ENCODE measurements at places on chromosomes 16 and 17. TPM values are rescaled to one million over a fixed set of nuclear protein-coding genes. Genes with fewer than 3 reads are reported as not detected.
A peak's percentile ranks its signal among the peaks of the same experiment; 100 is the strongest.

DNA sequence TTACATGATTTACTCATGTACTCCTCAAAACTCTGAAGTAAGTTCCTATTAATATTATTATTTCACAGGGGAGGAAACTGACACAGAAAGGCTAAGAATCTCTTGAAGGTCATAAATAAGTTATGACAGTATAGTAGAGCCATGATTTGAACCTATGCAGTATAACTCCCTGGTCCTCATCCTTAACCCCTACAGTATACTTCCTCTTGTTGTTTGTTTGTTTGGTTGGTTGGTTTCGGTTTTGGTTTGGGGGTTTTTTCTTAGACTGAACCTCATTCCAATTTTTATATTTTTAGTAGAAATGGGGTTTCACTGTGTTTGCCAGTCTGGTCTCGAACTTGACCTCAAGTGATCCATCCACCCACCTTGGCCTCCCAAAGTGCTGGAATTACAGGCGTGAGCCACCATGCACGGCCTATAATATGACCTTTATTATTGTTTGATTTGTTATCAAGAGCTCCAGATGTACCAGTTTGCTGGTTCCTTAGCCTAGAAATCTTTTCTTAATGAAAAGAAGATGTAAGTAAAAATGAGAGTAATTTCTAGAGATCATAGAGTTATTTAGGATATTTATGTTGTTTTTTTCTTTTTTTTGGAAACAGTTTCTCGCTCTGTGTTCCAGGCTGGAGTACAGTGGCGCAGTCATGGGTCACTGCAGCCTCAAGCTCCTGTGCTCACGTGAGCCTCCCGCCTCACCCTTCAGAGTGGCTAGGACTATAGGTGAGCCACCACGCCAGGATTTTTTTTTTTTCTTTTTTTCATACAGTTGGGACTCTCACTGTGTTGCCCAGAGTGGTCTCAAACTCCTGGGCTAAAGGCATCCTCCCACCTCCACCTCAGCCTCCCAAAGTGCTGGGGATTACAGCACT is 4.8 kb downstream of the PRR11 start:
- peak overlapping the region; percentile 11 for H3K27ac ChIP-seq
- no peaks in the 10 kb centered on the region for H3K36me3 ChIP-seq
- DNase-seq: no peak
- H3K4me1 ChIP-seq: peaks cover 22% of the 10 kb centered on the region
- H3K27me3 ChIP-seq: no peaks in the 10 kb centered on the region

GRCh38 chr16:27174007-27174406 is 29.3 kb upstream of the KDM8 start:
- peaks cover 13% of the 10 kb centered on the region for H3K4me1 ChIP-seq
- H3K4me3 ChIP-seq: no peak overlapping the region
- no peaks in the 10 kb centered on the region for H3K27me3 ChIP-seq

DNA sequence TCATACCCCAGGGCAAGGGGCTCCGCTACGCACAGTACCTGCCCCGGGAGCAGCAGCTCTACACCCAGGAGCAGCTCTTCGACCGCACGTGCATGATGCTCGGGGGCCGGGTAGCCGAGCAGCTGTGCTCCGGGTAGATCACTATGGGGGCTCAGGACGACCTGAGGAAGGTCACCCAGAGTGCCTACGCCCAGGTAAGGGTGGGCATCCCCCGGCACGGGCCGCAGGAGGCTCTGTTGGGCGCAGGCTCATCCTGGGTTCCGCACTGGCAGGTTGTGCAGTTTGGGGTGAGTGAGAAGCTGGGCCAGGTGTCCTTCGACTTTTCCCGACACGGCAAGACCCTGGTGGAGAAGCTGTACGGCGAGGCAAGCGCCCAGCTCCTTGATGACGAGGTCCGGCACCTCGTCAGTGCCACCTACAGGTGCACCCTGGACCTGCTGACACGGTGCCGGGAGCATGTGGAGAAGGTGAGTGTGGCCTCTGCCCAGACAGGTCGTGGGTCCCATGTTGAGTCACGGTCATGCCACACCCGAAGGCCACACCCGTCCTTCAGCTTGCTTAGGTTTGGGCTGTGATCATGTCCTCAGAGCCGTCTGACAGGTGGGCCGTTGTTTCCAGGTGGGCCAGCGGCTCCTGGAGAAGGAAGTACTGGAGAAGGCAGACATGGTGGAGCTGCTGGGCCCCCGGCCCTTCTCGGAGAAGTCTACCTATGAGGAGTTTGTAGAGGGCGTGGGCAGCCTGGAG is 19.3 kb downstream of the DBNDD1 start:
- no peaks in the 10 kb centered on the region for H3K4me1 ChIP-seq
- H3K27me3 ChIP-seq: no peaks in the 10 kb centered on the region
- no peaks in the 10 kb centered on the region for H3K36me3 ChIP-seq

- DNase-seq: no peak
- no peaks in the 10 kb centered on the region for H3K4me1 ChIP-seq
- H3K27ac ChIP-seq: no peak overlapping the region
- no peaks in the 10 kb centered on the region for H3K27me3 ChIP-seq
These were observed 69.9 kb upstream of the CDH5 start for GRCh38 chr16:66296591-66296990.

- no peak overlapping the region for H3K27ac ChIP-seq
- no peak for DNase-seq
- no peaks in the 10 kb centered on the region for H3K27me3 ChIP-seq
- no peak overlapping the region for H3K4me3 ChIP-seq
- H3K36me3 ChIP-seq: peaks cover 12% of the 10 kb centered on the region
These were observed 89.5 kb downstream of the CLEC16A start for GRCh38 chr16:11033629-11034420.

- H3K4me1 ChIP-seq: no peaks in the 10 kb centered on the region
- H3K27ac ChIP-seq: no peak overlapping the region
- no peaks in the 10 kb centered on the region for H3K36me3 ChIP-seq
- H3K27me3 ChIP-seq: no peaks in the 10 kb centered on the region
These were observed 3.9 kb downstream of the STH start for GRCh38 chr17:46002973-46003316.

CACNG4 gene
- total RNA-seq: 0.08 TPM

SRRM2 gene
- 483 TPM for total RNA-seq
